ENCODE measurements at places on chromosomes 6 and 20. TPM values are rescaled to one million over a fixed set of nuclear protein-coding genes. Genes with fewer than 3 reads are reported as not detected.

EBF4 gene
- 10.4 TPM for total RNA-seq

DNA sequence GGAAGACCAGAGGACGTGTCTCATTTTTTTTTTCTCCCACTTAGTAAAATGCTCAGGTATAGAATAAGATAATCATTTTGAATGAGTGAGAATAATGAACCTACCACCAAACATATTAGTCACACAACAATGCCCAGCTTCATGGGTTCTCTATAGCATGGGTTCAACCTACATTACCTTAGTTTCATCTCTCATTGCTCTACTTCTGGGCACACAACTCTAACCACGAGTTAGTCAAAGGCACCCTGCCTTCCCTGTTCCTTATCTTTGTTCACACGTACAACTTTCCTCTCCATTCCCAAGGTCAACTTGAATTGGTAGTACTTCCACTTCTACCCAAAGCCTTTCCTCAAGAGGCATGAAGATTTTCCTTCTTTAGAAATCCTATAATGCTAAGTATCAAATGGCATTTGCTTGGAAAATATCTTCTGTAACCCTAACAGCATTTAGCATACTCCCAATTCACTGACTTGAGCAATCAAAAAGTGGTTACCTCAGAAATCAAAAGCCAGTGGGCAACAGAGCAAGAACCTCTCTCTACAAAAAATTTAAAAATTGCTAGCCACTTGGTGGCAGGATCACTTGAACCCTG is 20.9 kb downstream of the DEK start:
- no peak overlapping the region for H3K4me3 ChIP-seq
- no peaks in the 10 kb centered on the region for H3K27me3 ChIP-seq
- H3K4me1 ChIP-seq: no peaks in the 10 kb centered on the region
- DNase-seq: no peak
- H3K27ac ChIP-seq: no peak overlapping the region
- peaks cover 73% of the 10 kb centered on the region for H3K36me3 ChIP-seq

GRCh38 chr6:110449541-110449895 is 26.9 kb downstream of the SLC22A16 start:
- no peak for DNase-seq
- H3K27ac ChIP-seq: no peak overlapping the region
- H3K36me3 ChIP-seq: no peaks in the 10 kb centered on the region
- H3K4me3 ChIP-seq: no peak overlapping the region
- H3K27me3 ChIP-seq: no peaks in the 10 kb centered on the region

- no peak overlapping the region for H3K4me3 ChIP-seq
- no peak for DNase-seq
- peaks cover 16% of the 10 kb centered on the region for H3K4me1 ChIP-seq
Observed at GRCh38 chr6:13355999-13356785, 27.9 kb upstream of the TBC1D7 start.

RIMS1 gene
- 2.0 TPM for total RNA-seq

GRCh38 chr20:38049800-38050199 is 16.3 kb downstream of the RPRD1B start:
- H3K27ac ChIP-seq: no peak overlapping the region
- H3K36me3 ChIP-seq: peaks cover 9% of the 10 kb centered on the region
- DNase-seq: no peak
- H3K4me1 ChIP-seq: peaks cover 7% of the 10 kb centered on the region

SIGLEC1 gene
- total RNA-seq: 0.53 TPM

GRCh38 chr6:148868314-148868713 is 121.5 kb downstream of the UST start:
- H3K4me1 ChIP-seq: peaks cover 22% of the 10 kb centered on the region
- no peak overlapping the region for H3K4me3 ChIP-seq
- H3K27me3 ChIP-seq: no peaks in the 10 kb centered on the region
- H3K36me3 ChIP-seq: no peaks in the 10 kb centered on the region
- no peak for DNase-seq

DNA sequence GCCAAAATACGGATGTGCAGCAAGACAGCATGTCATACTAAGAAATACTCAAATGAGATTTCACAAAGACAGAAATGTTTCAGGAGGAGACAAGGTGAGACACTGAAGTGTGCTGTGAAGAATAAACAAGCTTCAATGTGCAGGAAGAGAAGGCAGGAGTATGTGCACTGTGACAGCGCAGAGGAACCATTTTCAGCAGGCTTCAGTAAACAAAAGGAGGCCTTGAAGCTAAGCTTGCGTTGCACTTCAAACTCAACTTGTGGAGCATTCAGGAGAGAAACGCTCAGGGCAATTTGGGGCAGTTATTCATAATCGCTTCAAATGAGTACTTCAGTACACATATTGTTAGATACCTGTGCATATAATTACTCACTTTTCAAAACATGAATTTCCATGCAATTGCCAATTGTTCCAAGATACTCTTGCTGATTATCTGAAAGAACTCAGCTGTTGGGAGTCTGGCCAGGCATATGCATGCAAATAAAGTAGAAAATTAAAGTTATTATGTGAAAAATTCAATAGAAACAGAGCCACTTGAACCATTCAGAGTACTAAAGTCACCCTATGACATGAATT is 234.2 kb upstream of the OPRM1 start:
- H3K27me3 ChIP-seq: no peaks in the 10 kb centered on the region
- no peak for DNase-seq
- H3K27ac ChIP-seq: no peak overlapping the region
- H3K36me3 ChIP-seq: no peaks in the 10 kb centered on the region

GRCh38 chr6:7615611-7616383 is 25.8 kb downstream of the SNRNP48 start:
- no peak overlapping the region for H3K4me3 ChIP-seq
- H3K27me3 ChIP-seq: no peaks in the 10 kb centered on the region
- H3K27ac ChIP-seq: no peak overlapping the region
- DNase-seq: no peak
- H3K4me1 ChIP-seq: peaks cover 23% of the 10 kb centered on the region

DZANK1 gene
- 1.1 TPM for total RNA-seq

- no peaks in the 10 kb centered on the region for H3K27me3 ChIP-seq
- no peak for DNase-seq
- no peak overlapping the region for H3K27ac ChIP-seq
- H3K4me3 ChIP-seq: no peak overlapping the region
- H3K4me1 ChIP-seq: no peaks in the 10 kb centered on the region
Observed at GRCh38 chr6:27163834-27164233, 83.7 kb upstream of the PRSS16 start.

- no peak overlapping the region for H3K4me3 ChIP-seq
- H3K27me3 ChIP-seq: no peaks in the 10 kb centered on the region
- DNase-seq: no peak
- H3K27ac ChIP-seq: no peak overlapping the region
- H3K4me1 ChIP-seq: no peaks in the 10 kb centered on the region
- no peaks in the 10 kb centered on the region for H3K36me3 ChIP-seq
Observed at GRCh38 chr6:155955038-155955437, 499.4 kb upstream of the NOX3 start.

- H3K27ac ChIP-seq: peak overlapping the region; percentile 49
- H3K36me3 ChIP-seq: no peaks in the 10 kb centered on the region
- H3K4me1 ChIP-seq: peaks cover 24% of the 10 kb centered on the region
Observed at GRCh38 chr6:149923327-149923986, 536 bp upstream of the RAET1G start.

DNA sequence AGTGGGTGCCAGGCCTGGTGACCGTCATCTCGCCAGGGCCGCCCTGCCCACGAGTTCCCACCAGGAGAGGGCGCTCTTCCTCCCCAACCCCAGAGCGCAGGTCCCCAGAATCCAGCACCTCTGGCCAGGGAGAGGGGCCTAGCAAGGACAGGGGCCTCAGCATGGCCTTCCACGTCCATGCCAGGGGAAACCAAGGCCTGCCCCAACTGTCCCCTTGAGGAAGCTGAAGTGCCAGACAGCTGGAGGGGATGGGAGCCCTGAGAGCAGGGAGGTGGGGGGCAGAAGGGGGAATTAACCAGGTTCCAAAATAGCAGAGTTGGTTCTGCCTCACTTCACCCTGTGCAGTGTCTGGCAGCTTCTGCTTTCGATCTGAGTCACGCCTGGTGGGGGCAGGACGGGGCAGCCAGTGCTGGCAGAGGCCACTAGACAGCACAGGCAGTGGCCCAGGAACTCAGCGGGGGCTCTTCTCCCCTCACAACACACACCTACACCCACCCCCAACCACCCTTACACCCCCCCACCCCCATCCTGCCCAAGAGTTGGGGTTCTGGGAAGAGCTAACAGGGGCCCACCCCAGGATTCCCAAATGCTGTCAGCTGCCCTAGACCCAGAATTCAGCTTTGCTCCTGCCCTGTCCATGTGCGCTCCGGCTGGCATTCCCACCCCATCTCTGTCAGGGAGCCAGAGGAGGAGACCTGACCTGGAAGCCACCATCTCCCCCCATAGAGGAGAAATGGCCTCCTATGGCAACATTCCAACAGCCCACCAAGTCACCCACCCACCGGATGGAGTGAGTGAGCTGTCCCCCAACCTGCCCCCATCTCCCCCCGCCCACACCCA is 29.2 kb downstream of the TFEB start:
- H3K4me1 ChIP-seq: peaks cover 38% of the 10 kb centered on the region
- peak overlapping the region; percentile 81 for H3K27ac ChIP-seq
- DNase-seq: peak; percentile 41
- H3K4me3 ChIP-seq: peak overlapping the region; percentile 13
- H3K27me3 ChIP-seq: no peaks in the 10 kb centered on the region

DNA sequence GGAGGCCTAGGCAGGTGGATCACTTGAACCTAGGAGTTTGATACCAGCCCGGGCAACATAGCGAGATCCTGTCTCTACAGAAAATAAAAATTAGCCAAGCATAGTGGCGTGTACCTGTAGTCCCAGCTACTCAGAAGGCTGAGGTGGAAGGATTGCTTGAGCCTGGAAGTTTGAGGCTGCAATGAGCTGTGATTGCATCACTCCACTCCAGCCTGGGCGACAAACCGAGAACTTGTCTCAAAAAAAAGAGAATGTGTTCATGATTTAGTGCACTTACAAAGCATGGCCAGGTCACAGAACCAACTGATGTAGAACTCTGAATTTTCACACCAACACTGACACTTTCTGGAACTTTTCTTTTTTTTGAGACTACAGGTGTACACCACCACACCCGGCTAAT is 182.7 kb downstream of the ZFP64 start:
- no peaks in the 10 kb centered on the region for H3K36me3 ChIP-seq
- no peak overlapping the region for H3K4me3 ChIP-seq
- no peaks in the 10 kb centered on the region for H3K27me3 ChIP-seq
- no peaks in the 10 kb centered on the region for H3K4me1 ChIP-seq
- H3K27ac ChIP-seq: no peak overlapping the region

GPR63 gene
- 0.66 TPM for total RNA-seq

DNA sequence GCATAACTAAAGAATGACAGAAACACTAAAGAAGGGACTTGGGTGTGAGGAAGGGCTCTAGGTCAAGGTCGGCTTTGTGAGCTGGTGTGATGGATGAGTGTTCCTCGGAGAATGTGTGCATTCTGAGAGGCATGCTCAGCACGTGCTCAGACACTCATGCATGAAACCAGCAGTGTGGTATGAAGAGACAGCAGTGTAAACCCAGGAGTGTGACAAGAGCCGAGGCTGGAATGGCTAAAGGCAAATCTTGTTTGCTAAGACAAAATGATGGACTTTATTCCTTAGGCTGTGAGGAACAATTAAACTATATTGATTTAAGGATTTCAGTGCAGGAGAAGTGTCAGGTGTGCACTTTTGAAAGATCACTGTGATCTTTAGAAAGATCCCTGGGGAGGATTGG is 107.4 kb upstream of the MAP7 start:
- no peak for DNase-seq
- no peaks in the 10 kb centered on the region for H3K36me3 ChIP-seq
- H3K4me3 ChIP-seq: no peak overlapping the region

DNA sequence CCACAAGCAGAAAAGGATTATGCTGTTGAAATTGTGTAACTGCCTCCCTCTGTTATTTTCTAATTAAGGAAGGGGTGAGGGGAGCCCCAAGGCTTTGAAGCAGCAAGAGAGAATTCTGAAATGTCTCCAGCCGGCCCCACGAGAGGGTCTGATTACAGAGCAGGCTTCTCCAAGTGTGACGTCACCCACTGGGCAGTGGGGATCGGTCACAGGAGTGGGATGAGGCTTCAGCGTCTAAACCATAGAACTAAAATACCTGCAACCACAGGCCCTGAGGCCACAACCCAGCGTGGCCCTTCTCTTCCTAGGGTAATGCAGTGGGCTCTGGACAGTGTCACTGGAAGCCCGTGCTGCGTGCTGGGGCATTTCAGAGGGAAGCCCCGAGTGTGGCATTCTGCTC is 38.6 kb upstream of the APCDD1L start:
- peaks cover 45% of the 10 kb centered on the region for H3K27me3 ChIP-seq
- no peak overlapping the region for H3K4me3 ChIP-seq
- DNase-seq: no peak

DNA sequence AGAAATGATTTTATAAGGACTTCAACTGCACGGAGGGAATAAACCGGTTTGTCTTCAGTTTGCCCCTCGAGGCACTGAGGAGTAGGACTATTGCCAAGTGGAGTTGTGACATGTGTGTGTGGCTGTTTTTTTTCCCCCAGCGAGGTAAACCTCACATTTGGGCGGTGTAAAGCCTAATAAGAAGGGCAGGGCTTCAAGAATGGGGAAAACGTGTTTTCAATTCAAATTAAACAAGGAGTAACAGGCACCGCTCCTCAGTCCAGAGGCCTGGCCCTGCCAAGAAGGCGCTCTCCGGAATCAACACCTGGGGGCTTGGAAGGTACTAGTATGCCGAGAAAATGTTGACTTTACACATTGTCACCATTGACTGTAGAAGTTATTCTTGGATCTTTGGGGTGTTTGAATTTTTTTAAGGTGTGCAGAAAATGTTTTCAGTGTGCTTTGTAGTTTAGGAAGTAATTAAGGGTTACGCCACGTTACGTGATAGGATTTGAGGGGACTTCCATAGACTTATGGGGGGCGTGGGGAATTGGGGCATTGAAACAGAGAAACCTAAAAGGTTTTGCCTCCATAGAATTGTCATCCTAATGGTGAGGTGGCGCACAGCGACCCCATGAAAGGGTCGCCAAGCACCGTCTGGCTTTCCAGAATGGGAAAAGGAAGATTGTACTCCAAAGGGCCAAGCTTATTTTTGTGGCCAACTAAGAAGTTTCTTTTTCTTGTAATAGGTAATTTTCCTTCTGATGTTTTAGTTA is 791 bp downstream of the ADGRG6 start:
- peak overlapping the region; percentile 90 for H3K27ac ChIP-seq
- H3K4me1 ChIP-seq: no peaks in the 10 kb centered on the region
- no peaks in the 10 kb centered on the region for H3K36me3 ChIP-seq
- peak overlapping the region; percentile 66 for H3K4me3 ChIP-seq
- DNase-seq: no peak
- no peaks in the 10 kb centered on the region for H3K27me3 ChIP-seq

DNA sequence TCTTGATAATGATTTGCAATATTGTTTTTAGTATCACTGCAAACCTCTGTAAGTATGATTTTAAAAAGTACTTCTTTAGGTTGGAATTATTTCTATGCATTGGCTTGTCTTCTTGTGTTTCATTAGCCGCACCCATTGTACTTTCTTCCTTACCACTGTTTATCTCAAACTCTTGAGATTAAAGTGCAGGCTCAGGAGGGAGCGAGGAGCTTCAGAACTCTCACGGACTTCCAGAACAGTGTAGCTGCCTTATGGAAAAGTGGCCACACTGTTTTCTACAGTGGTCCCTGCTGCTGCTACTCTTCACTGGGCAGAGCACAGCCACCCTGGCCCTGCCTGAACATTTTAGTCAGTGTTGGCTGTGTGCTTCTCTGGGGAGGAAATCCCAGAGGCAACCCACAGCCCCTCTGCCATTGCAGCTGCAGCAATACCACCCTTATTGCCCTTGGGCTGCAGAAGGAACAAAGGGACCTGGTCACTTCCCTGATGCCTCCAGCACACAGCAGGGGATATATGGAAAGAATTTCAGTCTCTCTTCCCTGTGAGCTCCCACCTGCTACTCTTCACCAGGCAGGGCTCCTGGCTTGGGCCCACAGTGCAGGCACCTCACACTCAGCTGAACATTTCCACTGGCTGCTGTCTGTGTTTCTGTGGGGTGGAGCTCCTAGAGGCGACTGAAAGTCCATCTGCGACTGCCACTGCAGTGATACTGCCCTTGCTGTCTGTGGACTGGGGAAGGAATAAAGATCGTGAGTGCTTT is 91.7 kb upstream of the MAP3K4 start:
- H3K27ac ChIP-seq: no peak overlapping the region
- H3K4me3 ChIP-seq: no peak overlapping the region
- peaks cover 2% of the 10 kb centered on the region for H3K27me3 ChIP-seq
- H3K36me3 ChIP-seq: no peaks in the 10 kb centered on the region

Data from esophagus squamous epithelium (tissue), 5 donors.